ENCODE measurements at places on chromosomes 4 and X. TPM values are rescaled to one million over a fixed set of nuclear protein-coding genes. Genes with fewer than 3 reads are reported as not detected.

- no peak overlapping the region for H3K4me3 ChIP-seq
- peaks cover 4% of the 10 kb centered on the region for H3K36me3 ChIP-seq
- peak; percentile 12 for DNase-seq
Measured at GRCh38 chr4:148044912-148045352, 313.0 kb downstream of the ARHGAP10 start.

DNA sequence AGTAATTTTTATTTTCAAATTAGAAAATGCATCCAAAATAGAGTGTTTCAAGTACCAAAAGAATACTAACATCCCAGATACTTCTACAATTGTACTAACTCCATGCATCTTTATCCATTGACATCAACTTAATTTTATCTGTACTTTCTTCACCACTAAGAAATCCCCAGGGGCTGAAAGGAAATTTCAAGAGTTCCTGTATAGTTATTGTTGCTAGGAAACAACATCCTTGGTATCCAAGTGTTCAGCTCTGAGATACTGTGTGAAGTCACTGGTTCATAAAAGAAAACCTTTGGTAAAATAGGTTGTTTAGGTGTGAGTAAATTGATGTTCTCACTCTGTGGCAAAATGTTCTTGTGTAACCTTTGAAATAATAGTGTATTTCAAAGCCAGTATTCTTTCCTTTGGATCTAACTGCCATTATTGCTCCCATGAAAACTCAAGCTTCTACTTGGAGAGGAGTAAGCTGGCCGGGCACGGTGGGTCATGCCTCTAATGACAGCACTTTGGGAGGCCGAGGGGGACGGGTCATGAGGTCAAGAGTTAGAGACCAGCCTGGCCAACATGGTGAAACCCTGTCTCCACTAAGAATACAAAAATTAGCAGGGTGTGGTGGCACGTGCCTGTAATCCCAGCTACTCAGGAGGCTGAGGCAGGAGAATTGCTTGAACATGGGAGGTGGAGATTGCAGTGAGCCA is 72.9 kb downstream of the COMMD8 start:
- H3K4me3 ChIP-seq = no peak overlapping the region
- no peaks in the 10 kb centered on the region for H3K4me1 ChIP-seq
- H3K27me3 ChIP-seq = no peaks in the 10 kb centered on the region
- DNase-seq = no peak
- no peaks in the 10 kb centered on the region for H3K36me3 ChIP-seq
- no peak overlapping the region for H3K27ac ChIP-seq

- no peak for DNase-seq
- no peak overlapping the region for H3K27ac ChIP-seq
- H3K4me1 ChIP-seq = no peaks in the 10 kb centered on the region
- no peak overlapping the region for H3K4me3 ChIP-seq
Measured at GRCh38 chrX:16771483-16772398, 14.5 kb upstream of the TXLNG start.

DNA sequence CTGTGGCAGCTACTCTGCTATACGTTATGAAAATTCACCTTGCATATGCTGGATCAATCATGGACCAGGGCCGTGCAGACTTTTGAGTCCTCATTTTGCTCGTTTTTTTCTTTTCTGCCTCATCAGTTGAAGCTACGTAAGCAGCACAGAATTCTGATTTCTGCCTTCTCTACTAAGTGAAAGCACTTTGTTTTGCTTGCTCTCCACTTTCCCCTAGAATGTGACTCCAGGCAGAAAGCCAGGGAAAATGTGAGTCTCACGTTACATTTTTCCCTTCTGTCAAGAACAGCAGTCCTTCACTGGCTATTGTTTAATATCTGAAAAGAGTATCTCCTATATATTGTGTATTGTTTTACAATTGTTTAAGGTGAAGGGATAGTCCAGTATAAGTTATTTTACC is 1840.1 kb downstream of the PCDH7 start:
- H3K27ac ChIP-seq = no peak overlapping the region
- no peaks in the 10 kb centered on the region for H3K36me3 ChIP-seq
- no peak overlapping the region for H3K4me3 ChIP-seq
- no peak for DNase-seq

DNA sequence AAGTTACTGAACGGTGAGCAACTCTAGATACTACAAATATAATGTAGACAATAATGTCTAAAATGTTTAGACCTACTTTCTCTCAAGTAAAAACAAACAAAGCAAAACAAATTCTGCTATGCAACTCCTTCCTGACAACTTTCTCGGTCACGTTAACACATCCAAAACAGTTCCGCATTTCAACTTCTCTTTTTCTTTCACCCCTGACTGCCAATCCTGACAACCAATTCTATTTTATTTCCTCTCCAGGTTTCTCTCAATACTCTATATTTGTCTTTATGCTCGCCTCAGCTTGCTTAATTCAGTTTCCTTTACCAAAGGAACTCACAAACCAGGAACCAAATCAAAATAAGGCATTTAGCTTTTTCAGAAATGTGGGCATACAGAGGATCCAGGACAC is 513.0 kb downstream of the FSTL5 start:
- no peaks in the 10 kb centered on the region for H3K36me3 ChIP-seq
- H3K27me3 ChIP-seq = no peaks in the 10 kb centered on the region
- H3K27ac ChIP-seq = no peak overlapping the region
- no peak for DNase-seq
- no peaks in the 10 kb centered on the region for H3K4me1 ChIP-seq

DNA sequence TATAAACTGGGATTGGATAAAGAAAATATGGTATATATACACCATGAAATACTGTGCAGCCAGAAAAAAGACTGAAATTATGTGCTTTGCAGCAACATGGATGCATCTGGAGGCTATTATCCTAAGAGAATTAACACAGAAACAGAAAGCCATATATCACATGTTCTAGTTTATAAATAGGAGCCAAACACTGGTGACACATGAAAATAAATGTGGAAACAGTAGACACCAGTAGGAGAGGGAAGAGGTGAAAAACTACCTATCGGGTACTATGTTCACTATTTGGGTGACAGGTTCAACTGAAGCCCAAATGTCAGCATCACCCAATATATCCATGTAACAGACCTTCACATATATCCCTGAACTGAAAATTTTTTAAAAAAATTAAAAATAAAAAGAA is 725.1 kb downstream of the C4orf33 start:
- no peak overlapping the region for H3K27ac ChIP-seq
- DNase-seq = no peak
- no peaks in the 10 kb centered on the region for H3K36me3 ChIP-seq
- no peaks in the 10 kb centered on the region for H3K4me1 ChIP-seq
- no peaks in the 10 kb centered on the region for H3K27me3 ChIP-seq
- no peak overlapping the region for H3K4me3 ChIP-seq

GRCh38 chr4:93495346-93495745 is 333.2 kb upstream of the ATOH1 start:
- no peaks in the 10 kb centered on the region for H3K27me3 ChIP-seq
- H3K27ac ChIP-seq = no peak overlapping the region
- no peak for DNase-seq
- H3K4me1 ChIP-seq = no peaks in the 10 kb centered on the region

ANAPC10 gene
- 28.6 TPM for total RNA-seq

Data from activated naive CD8-positive, alpha-beta T cell treated with anti-CD3 and anti-CD28 coated beads for 36 hours (primary cell).